Activated gamma-delta T cell (primary cell): ENCODE measurements at places on chromosomes 7 and 10.

- DNase-seq: no peak
Measured at GRCh38 chr7:55065511-55066229, 46.9 kb downstream of the EGFR start.

DNA sequence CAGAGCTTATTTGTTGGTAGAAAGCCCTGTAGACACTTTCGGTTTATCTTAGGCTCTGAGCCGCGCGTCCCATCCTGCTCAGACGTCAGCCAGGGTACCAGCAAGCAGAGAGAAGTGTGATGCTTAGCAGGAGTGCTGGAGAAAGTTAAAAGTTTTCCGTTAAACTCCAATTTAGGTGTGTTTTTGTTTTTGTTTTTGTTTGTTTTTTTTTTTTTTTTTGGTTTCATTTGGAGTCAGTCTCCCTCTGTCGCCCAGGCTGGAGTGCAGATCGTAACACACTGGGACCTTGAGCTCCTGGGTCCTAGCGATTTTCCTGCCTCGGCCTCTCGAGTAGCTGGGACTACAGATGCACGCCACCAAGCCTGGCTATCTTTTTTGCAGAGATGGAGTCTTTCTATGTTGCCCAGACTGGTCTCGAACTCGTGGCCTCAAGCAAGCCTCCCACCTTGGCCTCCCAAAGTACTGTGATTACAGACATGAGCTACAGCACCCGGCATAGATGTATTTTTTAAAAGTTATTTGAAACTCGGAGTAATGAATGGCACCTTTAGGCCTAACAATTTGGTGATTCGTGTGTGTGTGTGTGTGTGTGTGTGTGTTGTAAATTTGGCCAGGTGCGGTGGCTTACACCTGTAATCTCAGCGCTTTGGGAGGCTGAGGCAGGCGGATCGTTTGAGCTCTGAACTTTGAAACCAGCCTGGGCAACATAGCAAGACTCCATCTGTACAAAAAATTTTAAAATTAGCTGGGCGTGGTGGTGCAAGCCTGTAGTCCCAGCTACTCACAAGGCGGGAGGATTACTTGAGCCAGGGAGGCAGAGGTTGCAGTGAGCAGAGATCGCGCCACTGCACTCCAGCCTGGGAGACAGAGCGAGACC lies 1.3 kb upstream of the HIP1 start:
- DNase-seq: no peak

GRCh38 chr10:132232023-132232951 lies 45.5 kb downstream of the DPYSL4 start:
- no peak for DNase-seq

- DNase-seq: no peak
Measured at GRCh38 chr7:126103582-126103981, 1149.2 kb downstream of the GRM8 start.

GRCh38 chr10:118397391-118397790 lies 55.3 kb upstream of the FAM204A start:
- no peak for DNase-seq

DNA sequence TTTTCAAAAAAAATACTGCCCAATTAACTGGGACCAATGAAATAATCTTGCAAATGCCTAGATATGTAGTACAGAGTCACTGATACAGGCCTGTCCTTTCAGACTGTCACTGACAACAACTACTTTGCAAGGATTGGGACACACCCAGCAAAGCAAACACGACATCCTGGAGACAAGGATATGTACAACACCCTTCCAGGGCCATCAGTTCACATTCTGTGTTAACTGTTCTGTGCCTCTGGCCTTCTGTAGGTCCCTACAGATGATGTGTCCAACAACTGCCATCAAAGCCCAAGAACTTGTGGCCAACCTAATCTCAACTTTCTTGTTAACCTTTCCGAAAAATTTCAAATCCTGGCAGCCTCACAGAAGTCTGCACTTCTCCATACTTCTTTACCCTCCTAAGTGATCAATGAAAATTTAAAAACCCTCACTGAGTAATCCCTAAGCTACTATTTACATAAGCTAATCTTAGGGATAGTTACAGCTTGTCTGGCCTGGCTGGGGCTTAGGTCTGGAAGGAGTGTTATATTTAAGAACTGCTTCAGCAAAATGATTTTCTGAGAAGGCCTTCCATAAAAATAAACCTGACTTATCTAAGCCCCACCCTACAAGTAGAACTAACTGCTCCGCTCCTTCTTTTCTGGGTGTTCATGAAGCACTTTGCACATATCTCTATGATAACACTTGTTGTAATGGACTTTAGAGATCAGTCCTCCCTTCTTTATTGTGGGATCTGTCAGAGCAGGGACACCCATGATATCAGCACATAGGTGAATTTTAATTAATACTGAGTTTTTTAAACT lies 21.0 kb downstream of the COBL start:
- no peak for DNase-seq

GRCh38 chr7:46344533-46344932 lies 423.5 kb upstream of the IGFBP3 start:
- DNase-seq: no peak

- DNase-seq: no peak
Measured at GRCh38 chr10:97230146-97230545, 44.4 kb upstream of the SLIT1 start.

DNA sequence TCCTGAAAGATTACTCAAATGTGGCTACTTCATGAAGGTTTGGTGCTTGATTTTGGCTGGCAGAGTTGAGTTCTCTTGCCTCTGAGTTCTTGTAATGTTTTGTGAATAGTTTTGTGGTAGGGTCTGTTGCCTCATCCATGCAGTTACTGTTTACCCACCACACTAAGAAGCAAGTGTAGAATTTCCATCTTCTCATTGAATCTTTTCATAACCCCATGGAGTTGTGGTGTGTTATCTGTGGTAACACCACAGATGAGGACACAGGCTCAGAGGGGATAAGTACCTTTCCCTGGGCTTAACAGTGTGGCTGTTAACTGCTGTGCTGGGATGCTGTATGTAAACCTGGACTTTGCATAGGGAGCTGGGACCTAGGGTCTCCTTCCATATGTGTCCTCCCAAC lies 186.3 kb downstream of the CAMK1D start:
- no peak for DNase-seq

- DNase-seq: no peak
Measured at GRCh38 chr7:71558806-71559613, 427.1 kb downstream of the GALNT17 start.

GRCh38 chr7:120864141-120864900 lies 6.4 kb upstream of the TSPAN12 start:
- no peak for DNase-seq

- DNase-seq: no peak
Measured at GRCh38 chr10:6135039-6135438, 46.2 kb downstream of the RBM17 start.

- DNase-seq: no peak
Measured at GRCh38 chr10:75197066-75197465, 13.5 kb upstream of the VDAC2 start.

GRCh38 chr7:115747174-115747573 lies 283.4 kb downstream of the TFEC start:
- DNase-seq: no peak

DNA sequence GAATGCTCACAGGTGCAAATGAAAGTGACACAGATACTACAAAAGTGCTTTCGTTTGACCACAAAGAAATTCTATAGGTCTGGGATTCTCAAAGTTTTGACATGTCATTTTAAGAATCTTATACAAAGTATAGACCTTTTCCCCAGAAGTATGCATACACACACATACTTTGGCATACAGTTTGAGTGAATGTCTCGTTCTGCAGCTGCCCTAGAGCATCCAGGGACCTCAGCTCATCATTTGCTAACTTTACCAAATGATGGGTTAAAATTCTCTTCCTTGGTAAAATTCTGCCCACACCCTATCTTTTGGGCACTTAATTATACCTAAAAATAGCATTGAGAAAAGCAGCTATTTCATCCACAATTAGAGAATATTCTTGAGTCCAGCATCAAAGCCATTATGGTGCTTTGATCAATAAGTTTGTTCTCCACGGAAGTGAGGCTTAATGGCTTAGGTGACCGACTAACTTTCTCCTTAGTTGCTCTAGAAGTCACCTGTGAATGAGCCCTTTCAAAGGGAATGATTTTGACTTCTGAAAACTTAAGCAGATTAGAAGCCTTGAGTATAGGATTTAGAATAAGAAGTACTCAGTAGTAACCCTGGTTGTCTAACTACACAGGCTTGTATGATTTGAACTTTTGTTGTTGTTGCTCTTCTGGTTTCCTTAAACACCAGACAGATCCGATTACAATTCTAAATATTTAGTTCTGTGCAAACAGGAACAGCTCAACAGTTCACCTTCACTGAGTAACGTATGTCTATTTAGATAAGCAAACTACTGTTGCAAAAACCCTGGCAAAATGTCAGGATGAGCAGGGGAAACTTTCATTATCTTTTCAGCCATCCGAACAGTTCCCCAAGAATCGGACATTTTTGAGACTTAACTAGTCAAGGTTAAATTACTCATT lies 70.6 kb downstream of the CNNM2 start:
- no peak for DNase-seq

DNA sequence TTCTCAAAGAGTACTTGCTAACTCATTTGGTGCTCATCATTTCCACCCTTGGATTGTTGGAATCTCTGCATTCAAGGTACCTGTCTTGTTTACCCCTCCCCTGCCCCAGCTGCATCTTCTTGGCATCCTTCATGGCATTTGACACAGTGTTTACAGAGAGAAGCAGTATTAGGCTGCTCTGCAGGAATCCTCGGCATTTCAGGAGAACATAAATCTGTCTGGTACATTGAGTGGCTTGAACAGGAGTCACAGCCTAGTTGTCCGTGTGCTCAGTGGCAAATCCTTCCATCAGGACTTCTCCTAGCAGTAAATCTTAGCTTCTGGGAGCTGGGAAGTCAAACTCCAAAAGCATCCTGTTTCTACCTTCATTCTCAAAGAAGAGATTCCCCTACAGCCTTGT lies 136.8 kb upstream of the YAE1 start:
- no peak for DNase-seq

DNA sequence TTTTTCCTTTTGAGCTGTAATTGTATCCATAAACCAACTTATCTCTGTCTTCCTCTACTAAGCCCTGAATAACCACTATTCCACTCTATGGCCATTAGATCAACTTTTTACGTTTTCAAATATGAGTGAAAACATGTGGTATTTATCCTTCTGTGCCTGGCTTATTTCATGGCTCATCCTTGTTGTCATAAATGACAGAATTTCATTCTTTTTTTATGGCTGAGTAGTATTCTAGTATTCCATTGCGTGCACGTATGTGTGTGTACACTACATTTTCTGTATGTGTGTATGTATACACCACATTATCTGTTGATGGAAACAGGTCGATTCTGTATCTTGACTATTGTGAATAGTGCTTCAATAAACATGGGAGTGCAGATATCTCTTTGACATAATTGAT lies 11.1 kb downstream of the CDK1 start:
- DNase-seq: no peak

- no peak for DNase-seq
Measured at GRCh38 chr10:13529714-13529973, 830 bp upstream of the BEND7 start.

GRCh38 chr10:44650691-44651661 lies 260.2 kb upstream of the TMEM72 start:
- DNase-seq: no peak

GRCh38 chr10:125084191-125084613 lies 76.2 kb downstream of the CTBP2 start:
- no peak for DNase-seq

DNA sequence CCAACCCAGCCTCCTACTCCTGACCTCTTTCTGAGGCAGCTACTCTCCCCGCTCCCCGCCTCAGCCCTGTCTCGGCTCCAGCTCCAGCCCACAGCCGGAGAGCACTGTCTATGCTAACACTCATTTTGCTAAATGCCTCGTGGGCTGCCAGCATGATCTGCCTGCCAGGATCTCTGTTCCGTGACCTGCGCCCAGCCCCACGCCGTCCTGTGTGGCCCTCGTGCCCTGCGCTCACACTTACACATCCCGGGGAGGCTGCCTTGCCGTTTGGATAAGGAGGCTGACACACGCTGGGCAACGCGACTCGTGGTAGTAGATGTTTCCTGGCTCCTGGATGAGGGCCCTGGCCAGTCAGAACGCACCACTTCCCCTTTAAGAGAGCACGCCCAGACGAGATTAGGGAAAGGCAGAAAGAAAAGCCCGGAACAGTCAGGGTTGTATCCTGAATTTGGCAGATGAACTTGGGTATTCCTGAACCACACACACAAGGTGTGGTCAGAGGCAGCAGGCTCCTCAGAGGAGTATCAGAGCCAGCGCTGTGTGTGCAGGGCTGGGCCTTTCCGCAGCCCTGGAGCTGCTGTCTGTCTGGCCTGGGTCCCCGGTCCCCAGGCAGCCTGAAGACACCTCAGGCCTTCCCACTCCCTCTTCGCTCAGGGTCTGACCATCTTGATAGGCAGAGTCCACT lies 97.7 kb upstream of the EFCAB10 start:
- no peak for DNase-seq

- DNase-seq: no peak
Measured at GRCh38 chr10:76544789-76545188, 1092.8 kb downstream of the KCNMA1 start.

DNA sequence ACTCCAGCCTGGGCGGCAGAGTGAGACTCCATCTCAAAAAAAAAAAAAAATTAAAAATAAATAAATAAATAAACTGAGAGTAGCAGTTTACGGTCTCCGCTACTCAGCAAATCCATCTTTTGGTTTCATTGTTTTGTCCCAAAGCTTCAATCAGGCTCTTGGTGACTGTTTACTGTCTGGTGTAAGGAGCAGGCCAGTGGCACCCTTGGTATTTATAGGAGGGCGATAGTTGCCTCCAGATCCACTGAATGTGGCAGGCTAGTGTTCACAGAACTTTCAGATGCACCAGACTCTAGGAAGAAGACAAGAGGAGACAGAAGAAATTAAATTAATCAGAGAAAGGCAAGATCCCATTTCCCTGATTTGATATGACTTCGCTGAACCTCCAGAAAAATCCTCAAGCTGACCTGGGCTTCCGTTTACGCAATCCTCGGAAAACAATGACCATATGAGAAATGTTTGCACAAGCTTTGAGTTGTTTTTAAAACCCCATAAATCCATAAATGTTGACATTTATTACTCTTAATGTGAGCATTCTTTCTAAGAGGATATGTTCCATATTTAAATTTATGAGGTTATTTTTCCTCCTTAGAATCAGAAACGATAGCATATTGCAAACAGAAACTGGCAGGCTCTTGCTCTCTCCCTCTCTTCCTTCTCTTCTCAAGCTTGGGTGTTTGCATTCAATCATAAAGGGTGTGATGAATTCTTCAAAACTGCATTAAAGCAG lies 7.1 kb upstream of the MUC3A start:
- DNase-seq: no peak

GRCh38 chr7:116630357-116630756 lies 41.6 kb upstream of the MET start:
- no peak for DNase-seq

DNA sequence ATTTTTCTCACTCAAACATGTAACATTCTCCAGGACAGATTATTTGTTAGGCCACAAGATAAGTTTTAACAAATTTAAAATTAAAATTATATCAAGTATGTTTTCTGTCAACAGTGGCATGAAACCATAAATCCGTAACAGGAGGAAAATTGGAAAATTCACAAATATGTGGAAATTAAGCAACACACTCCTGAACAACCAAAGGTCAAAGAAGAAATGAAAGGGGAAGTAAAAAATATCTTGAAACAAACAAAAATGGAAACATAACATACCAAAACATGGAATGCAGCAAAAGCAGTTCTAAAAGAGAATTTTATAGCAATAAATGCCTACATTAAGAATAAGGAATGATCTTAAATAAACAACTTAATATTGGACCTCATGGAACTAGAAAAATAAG lies 147.3 kb downstream of the ZEB1 start:
- no peak for DNase-seq

GRCh38 chr10:102997998-102998397 lies 79.9 kb downstream of the CNNM2 start:
- DNase-seq: no peak
